NCI-H510A treated with DMSO at 0.1 percent for 48 hours (cell line): ENCODE measurements at places on chromosomes 2 and 18.

DNA sequence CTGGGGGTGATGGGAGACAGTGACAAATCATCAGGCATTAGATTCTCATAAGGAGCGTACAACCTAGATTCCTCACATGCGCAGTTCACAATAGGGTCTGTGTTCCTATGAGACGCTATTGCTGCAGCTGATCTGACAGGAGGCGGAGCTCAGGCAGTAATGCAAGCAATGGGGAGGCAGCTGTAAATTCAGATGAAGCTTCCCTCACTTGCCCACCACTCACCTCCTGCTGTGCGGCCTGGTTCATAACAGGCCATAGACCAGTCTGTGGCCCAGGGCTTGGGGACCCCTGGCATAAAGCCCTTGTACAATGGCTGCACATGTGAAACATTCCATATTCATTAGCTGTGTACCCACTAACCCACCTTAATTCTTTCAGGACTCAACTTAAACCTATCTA is 18.0 kb downstream of the NMUR1 start:
- no peak for DNase-seq

DNA sequence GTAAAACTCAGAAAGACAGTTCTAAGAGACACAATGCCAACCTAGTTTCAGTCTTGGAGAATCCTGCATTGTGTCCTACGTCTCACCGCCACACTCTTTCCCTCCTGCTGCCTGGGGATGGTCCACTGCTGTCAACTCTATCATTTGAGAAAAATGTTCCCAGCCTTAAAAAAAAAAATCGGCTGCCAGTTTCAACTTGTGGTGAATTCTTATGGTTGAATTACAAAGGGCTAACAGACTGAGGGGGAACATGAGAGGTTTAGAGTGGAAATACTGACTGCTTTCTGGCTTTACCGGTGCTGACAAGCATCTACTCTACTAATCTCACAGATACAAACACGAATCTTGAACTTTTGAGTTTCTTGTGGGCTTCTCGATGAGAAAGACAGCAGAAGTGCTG is 74.0 kb downstream of the NAB1 start:
- DNase-seq = no peak

GRCh38 chr2:56130463-56131070 is 53.2 kb upstream of the CCDC85A start:
- peak; percentile 12 for DNase-seq

DNA sequence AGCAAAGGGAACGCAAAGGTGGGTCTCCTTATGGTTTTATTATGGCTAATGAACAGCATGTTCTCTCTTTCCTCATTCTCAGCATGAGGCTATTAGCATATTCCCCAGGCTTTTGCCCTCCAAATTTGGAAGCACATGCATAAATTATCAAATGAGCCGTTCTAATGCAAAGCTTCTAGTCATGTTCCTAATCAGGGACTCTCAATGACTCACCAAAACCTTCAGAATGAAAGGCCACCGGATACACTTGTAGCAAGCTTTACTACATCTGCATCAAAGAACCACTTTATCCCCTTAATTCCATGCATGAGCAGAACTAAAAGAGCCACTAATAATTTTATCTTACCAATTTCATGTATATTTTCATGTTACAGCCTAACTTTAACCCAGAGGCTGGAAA is 310.5 kb downstream of the LRATD1 start:
- no peak for DNase-seq

- no peak for DNase-seq
Observed at GRCh38 chr2:203201426-203201825, 37.4 kb upstream of the CYP20A1 start.

- peak; percentile 52 for DNase-seq
Observed at GRCh38 chr2:104033399-104033798, 820.5 kb upstream of the POU3F3 start.

DNA sequence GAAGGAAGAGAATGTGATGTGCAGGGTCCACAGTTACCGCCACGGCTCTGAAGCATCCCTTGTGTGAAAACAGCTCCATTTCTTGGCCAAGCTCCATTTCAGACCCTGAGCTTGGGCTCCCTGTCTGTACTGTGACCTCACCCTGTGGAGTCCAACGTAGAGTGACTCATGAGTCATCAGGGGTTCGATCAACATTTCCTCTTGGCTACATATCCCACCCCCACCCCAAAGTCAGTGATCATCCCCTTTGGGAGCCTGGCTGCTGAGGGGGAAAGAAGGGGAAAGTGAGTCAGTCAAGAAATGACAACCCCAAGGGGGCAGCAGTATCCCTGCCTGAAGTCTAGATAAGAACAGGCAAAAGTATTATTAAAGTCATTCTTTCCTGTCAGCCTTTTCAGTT is 62.2 kb downstream of the PAPOLG start:
- DNase-seq = no peak

GRCh38 chr2:60079562-60079961 is 473.9 kb downstream of the BCL11A start:
- no peak for DNase-seq

DNA sequence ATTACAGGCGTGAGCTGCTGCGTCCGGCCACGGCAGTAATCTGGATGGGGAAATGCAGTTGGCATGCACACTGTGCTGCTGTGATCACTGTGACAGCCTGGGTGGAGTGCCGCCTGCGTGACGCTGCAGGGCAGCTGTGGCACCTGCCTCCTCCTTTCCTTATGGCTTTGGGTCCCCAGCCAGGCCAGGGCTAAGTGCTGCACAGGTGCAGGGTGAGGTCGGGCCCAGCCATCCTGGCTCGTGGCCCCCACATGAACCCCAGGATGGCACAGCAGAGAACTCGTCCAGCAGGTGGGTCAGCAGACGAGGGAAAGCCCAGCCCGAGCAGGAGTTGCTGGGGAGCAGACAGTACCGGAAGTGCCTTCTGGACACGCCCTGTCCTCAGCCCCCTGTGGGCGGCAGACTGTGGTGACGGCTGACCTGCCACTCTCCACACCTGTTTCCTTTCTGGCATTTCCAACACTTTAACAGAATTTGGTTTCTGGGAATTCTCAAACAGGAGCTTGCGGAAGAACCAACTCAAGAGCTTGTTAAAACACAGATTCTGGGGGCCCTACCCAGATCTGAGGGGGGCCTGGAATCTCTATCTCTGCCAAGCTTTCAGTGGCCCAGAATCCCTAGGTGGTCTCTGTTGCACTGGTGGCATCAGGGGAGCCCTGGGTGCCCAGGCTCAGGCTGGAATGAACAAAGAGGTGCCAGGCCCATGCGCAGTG is 16.9 kb downstream of the HS1BP3 start:
- peak; percentile 67 for DNase-seq
